ENCODE measurements at places on chromosomes 7 and 10. TPM values are rescaled to one million over a fixed set of nuclear protein-coding genes. Genes with fewer than 3 reads are reported as not detected.

The UTF1 gene
- total RNA-seq = not detected

The OPALIN gene
- total RNA-seq = 0.88 TPM

The WEE2 gene
- total RNA-seq = 0.30 TPM

GRCh38 chr7:125316466-125316865, 386.8 kb upstream of the POT1 start:
- DNase-seq = no peak

- no peak for DNase-seq
Observed at GRCh38 chr7:32381024-32381601, 109.1 kb downstream of the LSM5 start.

GRCh38 chr7:85261336-85261735, 74.5 kb upstream of the SEMA3D start:
- DNase-seq = no peak

The CUZD1 gene
- total RNA-seq = 0.69 TPM

- no peak for DNase-seq
Observed at GRCh38 chr10:63522277-63522687, 1.1 kb downstream of the REEP3 start.

DNA sequence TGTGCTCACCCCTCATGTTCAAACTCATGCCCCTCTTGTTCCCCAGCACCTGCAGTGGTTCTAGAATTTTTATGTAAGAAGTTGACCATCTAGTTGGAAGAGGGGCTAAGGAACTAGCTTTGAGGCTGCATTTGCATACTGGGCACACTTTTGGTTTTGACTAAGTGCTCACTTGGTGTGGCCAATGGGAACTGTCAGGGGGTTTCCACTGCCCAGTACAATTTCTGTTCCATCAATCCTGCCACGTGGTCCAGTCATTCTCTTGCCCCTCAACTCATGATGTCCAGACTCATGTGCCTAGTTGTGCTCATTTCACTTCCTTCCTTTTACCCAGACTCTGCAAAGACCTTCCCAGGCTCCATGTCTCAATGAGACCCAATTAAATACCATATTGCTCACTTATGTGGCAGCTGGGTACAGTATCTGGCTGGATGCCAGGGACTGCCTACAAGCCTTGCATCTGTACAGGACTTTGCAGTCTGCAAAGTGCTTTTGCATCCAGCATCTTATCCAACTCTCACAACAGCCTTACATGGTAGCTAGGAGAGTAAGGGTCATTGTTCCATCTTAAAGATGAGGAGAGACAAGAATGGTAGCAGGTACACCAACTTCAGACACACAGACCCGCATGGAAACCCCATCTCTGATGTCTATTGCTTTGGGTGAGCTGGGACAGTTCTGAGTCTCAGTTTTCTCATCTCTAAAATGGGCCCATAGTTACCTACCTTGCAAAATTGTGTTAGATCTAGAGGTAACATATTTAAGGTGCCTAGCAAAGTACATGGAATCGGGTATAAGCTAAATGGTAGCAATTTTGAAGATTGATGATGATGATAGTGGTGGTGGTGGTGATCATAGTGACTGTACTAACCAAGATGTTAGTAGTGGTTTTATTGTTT, 30.1 kb upstream of the KCNMA1 start:
- DNase-seq = no peak

GRCh38 chr10:93947524-93947923, 46.2 kb upstream of the PLCE1 start:
- no peak for DNase-seq

The GRID1 gene
- 7.6 TPM for total RNA-seq

- no peak for DNase-seq
Observed at GRCh38 chr10:62661143-62661542, 143.4 kb upstream of the ADO start.

- DNase-seq = no peak
Observed at GRCh38 chr7:155724327-155725005, 80.0 kb downstream of the RBM33 start.

The CYP3A7 gene
- not detected for total RNA-seq

DNA sequence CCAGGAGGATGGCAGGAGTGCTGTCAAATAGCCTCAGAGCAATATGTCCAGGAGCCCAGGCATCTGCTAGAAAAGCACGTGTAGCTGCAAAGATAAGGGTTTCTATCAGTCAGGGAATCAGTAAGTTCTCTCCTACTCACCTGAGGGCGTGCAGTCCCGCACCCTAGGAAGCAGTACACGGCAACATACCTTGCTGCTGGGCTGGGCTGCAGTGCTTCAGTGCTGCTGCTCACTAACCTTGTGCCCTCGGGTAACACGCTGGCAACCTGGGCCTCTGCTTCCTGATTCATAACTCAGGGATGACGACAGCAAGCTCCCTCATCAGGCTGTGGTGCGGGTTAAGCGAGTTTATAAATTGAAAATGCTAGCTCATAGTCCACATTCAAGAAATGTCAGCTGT, 29.5 kb upstream of the CCNY start:
- no peak for DNase-seq

- no peak for DNase-seq
Observed at GRCh38 chr7:151085329-151085690, 965 bp upstream of the AGAP3 start.

The EGR2 gene
- total RNA-seq = 12.0 TPM

The GIMAP5 gene
- total RNA-seq = 20.1 TPM

The RHOBTB1 gene
- 18.1 TPM for total RNA-seq

- DNase-seq = peak; percentile 28
Observed at GRCh38 chr7:137789215-137789882, 57.4 kb downstream of the DGKI start.

GRCh38 chr7:108016841-108017775, 14.1 kb upstream of the LAMB1 start:
- peak; percentile 45 for DNase-seq

GRCh38 chr7:46192271-46192670, 271.2 kb upstream of the IGFBP3 start:
- no peak for DNase-seq

- DNase-seq = no peak
Observed at GRCh38 chr10:85666102-85666501, 700.5 kb downstream of the GRID1 start.

The GRID2IP gene
- total RNA-seq = 0.39 TPM

DNA sequence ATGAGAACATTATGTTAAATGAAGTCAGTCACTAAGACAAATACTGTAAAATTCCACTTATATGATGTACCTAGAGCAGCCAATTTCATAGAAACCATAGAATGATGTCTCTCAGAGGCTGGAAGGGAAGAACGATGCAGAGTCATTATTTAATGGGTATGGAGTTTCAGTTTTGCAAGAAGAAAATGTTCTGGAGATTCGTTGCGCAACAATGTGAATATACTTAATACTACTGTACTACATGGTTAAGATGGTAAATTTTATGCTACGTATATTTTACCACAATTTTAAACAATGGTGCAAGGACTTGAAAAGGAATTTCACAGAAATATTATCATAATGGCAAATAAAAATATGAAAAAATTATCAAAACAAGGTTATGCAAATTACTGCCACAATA, 972.6 kb downstream of the KCNMA1 start:
- no peak for DNase-seq

- DNase-seq = peak; percentile 91
Observed at GRCh38 chr10:7475046-7475911, 64.4 kb upstream of the SFMBT2 start.

The ATOH7 gene
- not detected for total RNA-seq

DNA sequence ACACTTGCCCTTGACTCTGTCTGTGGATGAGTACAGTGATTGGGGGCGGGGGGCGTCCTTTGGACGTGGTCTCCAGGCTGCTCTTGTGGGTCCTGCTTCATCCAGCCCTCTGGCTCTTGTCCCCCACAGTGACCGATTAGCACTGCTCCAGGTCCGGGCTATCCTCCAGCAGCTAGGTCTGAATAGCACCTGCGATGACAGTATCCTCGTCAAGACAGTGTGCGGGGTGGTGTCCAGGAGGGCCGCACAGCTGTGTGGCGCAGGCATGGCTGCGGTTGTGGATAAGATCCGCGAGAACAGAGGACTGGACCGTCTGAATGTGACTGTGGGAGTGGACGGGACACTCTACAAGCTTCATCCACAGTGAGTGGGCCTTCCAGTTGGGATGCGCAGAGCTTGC, 18.3 kb downstream of the TACR2 start:
- no peak for DNase-seq

- DNase-seq = no peak
Observed at GRCh38 chr7:917255-918117, 37.0 kb downstream of the ADAP1 start.

DNA sequence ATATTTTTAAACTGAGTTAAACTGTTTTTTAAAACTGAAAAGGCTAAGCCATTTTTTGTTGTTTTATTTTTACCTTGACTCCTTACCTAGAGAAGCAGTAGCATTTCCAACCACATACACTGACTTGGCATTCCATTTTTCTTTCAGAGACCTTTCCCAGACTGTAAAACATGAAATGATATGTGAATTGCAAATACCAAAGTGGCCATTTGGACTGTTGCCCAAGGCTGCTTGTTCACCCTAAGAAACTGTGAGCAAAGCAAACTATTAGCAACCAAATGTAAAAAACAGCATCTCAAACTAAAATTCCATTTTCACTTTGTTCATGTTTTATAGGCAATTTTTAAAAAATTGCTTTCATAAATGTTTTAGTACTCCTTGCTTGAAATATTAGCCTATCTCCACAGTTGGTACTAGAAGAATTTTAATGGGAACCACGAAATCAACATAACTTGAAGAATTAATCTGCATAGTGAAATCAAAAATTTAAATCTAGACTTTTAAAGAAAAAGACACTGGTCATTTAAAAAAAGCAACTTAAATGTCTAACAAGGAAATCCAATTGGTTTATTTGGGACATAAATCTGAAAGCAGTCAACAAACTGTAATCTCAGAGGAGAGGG, 10.8 kb downstream of the UROS start:
- no peak for DNase-seq

The PNLIPRP1 gene
- not detected for total RNA-seq

The MICALL2 gene
- 13.1 TPM for total RNA-seq

- DNase-seq = peak; percentile 10
Observed at GRCh38 chr10:42367532-42368230, 270.7 kb downstream of the ZNF33B start.

Data from spinal cord (tissue), 10 donors.